ENCODE measurements at places on chromosomes 2 and 18.

GRCh38 chr2:231984992-231985391 lies 23.5 kb downstream of the DIS3L2 start:
- DNase-seq, result no peak

- no peak for DNase-seq
Observed at GRCh38 chr2:41711736-41712135, 336.1 kb upstream of the PKDCC start.

GRCh38 chr2:190182071-190182524 lies 119.6 kb upstream of the MSTN start:
- DNase-seq, result no peak

- DNase-seq, result no peak
Observed at GRCh38 chr18:25283781-25284180, 68.2 kb downstream of the ZNF521 start.

DNA sequence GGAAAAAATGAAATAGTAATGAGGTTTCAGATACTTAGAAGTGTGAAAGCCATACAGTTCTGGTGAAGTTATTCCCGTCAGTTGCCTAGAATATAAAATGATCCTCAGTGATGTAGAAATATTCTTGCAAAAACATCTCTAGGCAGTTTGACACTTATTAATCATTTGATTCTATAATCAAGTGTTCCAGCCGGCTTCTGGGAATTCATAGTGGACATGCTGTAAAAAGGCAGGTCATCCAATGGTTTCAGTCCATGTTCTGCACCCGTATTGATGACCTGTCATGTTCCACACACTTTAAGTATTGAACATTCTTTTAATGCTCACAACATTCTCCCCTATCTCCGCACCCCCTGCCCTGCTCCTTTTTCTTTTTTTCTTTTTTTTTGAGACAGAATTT lies 19.8 kb downstream of the ARPC2 start:
- no peak for DNase-seq

- DNase-seq, result no peak
Observed at GRCh38 chr18:36530676-36531405, 233.3 kb downstream of the FHOD3 start.
